NCI-H1105 (cell line): ENCODE measurements at places on chromosomes 4 and X.
A peak's percentile ranks its signal among the peaks of the same experiment; 100 is the strongest.

DNA sequence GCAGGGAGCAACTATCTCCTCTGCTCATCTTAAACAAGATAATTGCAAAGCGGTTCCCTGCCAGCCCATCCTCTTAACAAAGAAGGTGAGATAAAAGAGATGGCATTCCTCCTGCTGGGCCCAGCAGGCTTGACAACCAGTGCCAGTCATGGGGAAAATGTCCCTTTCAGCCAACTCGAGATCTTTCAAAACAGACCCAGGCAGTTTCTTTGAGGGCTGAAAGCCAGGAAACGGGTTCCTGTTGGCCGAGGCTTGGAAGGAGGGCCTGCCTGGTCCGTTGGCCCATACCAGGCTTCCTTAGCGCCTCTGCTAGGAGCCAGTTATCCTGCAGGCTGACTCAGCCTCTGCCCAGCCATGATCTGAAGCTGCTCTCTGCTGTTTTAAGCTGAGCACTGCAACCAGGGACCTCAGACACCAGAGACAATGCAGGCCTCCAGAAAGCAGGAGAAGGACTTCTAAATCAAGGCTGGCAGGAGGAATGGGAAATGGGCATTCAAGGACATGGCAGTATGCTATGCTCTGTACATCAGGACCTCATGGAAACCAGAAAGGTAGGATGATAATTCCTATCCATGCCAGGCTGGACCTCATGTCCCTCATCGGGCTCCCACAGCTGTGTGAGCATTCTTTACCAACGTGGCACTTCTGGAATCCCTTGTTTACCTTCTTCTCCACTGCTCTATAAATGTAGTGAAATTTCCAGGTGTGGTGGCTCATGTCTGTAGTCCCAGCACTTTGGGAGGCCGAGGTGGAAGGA, 42.4 kb upstream of the SLC2A9 start:
- no peak for DNase-seq

DNA sequence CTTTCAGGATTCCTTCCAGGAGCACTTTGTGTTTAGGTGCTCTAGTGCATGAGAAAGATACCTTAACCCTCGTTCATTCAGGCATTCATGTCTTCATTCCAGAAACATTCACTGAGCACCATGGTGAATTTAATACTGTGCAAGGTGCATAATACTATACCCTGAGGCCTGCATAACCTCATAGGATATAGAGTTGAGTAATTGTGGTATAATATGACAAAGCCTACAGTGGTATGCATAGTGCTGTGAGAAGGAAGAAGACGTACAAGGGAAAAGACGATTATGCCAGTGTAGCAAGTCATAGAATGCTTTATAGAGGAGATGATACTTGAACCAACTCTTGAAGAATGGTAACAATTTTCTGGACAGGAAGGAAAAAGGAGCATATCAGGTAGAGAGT, 34.3 kb downstream of the MTM1 start:
- DNase-seq, result no peak

DNA sequence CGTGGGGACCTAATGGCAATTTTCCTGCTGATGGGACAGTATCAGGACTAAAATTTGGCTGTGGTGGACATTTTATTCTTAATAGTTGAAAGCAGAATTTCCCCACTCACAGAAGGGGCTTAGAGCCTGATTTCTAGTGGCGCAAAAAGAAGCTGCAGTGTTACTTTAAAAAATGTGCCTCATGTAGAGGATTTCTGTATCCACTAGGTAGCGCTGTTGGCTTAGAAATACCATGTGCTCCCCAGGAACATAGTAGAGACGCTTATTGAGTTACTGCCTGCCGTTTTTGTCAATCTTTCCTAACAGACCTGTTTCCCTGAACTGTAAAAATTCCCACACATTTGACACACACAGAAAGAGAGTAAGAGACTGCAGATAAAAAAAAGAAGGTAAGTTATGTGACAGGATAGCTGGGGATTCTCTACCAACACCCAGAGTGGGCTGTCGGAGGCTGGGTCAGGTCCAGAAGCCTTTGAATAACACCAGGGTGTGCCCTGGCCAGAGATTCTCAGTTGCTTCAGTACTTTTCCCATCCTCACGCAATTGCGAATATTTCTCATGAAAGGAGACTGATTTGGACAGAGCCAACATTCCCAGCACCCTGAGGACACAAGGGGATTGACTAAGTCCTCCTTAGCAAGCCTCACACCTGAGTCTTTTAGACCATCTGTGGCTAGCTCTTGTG, 88.4 kb downstream of the ZXDA start:
- DNase-seq, result peak; percentile 34

DNA sequence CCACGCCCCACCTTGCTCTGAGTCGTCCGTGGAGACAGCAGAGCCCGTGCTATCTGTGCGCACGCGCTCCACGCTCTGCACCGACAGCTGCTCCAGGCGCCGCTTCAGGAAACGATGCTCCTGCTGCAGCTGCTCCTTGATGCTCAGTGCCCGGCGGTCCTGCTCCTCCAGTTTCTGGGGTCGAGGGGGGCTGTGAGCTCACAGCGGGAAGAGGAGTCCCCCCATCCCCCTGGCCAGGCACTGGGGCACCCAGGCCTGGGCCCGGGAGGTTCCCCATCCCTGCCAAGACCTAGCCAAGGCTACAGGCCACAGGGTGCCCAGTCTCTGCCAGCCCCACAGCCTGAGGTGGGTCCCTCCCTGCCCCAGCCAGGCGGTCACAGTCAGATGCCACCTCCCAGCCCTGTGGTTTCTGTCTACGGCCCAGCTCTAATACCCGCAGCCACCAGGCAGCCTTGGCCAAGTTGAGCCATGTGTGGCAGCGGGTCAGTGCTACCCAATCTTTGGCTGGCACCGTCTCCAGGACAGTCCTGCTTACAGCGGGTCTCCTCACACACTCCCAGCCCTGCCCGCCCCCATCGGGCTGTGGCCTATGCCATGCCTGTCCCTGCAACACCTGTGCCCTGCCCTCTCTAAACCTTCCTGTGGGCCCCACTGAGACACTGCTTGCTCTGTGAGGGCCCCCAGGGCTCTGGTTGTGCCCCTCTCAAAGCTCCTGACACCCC, 9.3 kb upstream of the HAUS3 start:
- no peak for DNase-seq
